ENCODE measurements at places on chromosomes 5 and 9. TPM values are rescaled to one million over a fixed set of nuclear protein-coding genes. Genes with fewer than 3 reads are reported as not detected.

DNA sequence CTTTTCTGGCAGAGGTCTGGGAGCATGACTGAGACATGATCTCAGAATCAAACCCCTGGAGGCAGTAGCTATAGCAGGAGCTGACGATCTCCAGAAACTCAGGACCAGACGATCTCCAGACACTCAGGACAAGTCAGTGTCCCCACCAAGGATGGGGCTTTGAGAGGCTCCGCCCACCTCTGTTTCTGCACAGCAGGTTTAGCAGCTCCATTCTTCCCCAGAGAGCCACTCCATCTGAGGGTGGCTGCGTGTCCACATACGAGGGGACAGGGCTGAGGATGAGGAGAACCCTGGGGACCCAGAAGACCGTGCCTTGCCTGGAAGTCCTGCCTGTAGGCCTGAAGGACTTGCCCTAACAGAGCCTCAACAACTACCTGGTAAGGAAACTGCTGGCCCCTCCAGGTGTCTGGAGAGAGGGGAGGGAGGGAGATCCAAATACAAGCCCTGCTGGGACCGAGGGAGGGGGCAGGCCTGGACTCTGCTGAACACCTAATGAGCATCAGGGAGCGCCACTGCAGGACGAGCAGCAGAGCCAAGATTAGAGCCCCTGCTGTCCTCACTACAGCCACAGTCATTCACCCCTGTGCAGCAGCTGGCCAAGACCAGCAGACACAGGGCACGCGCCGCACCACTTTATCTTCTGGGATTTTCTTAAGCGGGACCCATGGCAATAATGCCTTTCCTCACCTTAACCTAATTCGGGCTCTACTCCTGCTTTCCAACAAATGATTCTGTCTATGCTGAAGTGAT lies at the start of gene GABRP:
TSS of gene GABRP (plus strand) at position 228 of the 750 bp plus-strand sequence. CDS start 4,891 bp downstream, outside the sequence.
- DNase-seq: no peak

DNA sequence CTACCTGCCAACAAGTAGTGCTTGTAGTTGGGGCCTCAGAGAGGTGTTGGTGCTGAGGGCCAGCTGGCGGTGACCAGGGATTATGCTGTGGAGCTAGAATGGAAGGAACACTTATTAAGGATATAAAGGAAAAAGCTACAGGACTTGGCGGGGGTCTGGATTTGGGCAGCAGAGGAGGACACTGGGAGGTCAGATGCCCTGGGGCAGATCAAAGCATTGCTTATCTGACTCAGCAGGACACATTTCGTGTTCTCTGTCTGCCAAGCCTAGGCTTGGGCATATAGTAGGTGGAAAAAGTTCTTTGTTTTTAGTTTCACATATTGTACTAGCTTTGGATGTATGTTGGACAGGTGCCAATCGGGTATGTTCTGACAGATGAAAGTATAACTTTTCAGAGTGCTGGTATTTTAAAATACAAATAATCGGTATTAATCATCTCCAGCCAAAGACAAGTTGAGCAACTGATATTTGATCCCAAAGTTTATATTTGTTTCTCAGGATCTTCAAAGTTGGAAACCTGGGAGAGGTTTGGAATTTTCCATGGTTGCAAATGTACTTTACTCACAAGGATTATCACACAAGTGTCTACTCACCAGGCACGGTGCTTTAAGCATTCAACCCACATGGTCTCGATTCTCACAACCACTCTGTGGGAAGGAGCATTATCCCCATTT lies 69.4 kb downstream of the IQGAP2 start:
- DNase-seq: no peak

DNA sequence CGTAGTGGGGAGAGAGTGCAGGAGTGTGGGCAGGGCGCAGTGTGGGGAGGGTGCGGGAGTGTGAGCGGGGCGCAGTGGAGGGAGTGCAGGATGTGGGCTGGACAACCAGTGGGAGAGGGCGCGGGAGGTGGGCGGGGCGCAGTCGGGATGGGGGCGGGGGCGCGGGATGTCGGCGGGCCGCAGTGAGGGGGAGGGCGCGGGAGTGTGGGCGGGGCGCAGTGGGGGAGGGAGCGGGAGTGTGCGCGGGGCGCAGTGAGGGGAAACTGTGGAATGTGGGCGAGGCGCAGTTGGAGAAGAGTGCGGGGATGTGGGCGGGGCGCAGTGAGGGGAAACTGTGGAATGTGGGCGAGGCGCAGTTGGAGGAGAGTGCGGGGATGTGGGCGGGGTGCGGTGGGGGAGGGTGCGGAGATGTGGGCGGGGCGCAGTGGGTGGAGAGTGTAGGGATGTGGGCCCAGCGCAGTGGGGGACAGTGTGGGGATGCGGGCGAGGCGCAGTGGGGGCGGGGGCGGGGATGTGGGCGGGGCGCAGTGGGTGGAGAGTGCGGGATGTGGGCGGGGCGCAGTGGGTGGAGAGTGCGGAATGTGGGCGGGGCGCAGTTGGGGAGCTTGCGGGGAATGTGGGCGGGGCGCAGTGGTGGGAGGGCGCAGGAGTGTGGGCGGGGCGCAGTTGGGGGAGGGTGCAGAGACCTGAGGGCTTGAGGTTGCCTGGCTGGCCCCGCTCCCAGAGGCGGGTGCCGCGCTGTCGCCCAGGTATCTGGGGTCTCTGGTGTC lies at the start of gene NXNL2:
TSS of gene NXNL2 (plus strand) at position 723 of the 770 bp plus-strand sequence. CDS start 257 bp downstream, outside the sequence.
- DNase-seq: no peak

DNA sequence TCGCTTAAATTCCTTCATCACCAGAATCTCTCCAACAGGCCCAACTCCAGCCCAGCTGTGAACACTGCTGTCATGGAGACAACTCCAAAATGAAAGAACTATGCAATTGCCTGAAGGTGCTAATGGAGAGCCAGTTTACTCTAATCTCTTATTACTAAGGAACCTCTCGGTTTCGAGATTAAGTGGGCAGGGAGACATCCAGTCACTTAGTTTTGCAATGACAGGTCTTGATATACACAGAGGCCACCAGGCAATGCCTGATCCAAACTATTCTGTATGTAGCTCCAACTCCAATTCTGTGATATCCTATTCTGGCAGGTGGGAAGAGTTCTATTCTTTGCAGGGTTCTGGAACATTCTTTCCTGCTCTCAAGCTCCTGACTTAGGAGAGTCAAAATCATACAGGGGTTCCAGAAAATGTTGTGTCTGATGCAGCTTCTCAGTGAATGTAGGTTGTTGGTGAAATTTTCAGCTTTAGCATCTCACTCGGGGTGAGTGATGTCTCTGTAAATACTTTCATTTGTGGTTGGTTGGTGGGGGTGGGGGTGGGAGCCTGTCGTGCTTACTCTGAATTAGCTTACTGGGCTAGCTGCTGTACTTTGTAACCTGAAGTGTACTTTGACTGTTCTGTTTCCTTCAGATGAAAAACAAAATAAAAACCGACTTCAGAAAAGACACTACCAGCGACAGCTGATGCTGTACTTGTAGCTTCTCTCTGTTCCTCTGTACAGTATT lies 170.9 kb downstream of the PALM2AKAP2 start:
- no peak for DNase-seq

Gene SHC3
- polyA plus RNA-seq: 2.6 TPM

Data from left renal pelvis (tissue), 4 donors.